ENCODE measurements at places on chromosomes 2 and 18. TPM values are rescaled to one million over a fixed set of nuclear protein-coding genes. Genes with fewer than 3 reads are reported as not detected.

Gene CNDP1
- not detected for total RNA-seq

Gene ASB1
- 33.9 TPM for total RNA-seq

Gene NT5DC4
- total RNA-seq, result not detected

Gene FOXI3
- total RNA-seq, result not detected

Gene UGT1A4
- total RNA-seq, result not detected

Gene TDRD15
- total RNA-seq, result not detected

Gene SNORC
- total RNA-seq, result 1.2 TPM

Gene SCN9A
- not detected for total RNA-seq

Gene EVA1A
- not detected for total RNA-seq

Gene TUBA4A
- 235 TPM for total RNA-seq

Gene SGPP2
- total RNA-seq, result 23.0 TPM

Gene LCT
- 0.31 TPM for total RNA-seq

Gene FLACC1
- 1.4 TPM for total RNA-seq

Gene NBAS
- 38.5 TPM for total RNA-seq

Gene MAP3K19
- not detected for total RNA-seq

Gene ADRA2B
- total RNA-seq, result 0.21 TPM

Gene TTC32
- total RNA-seq, result 10.5 TPM

Gene RIT2
- not detected for total RNA-seq

Gene UGT1A3
- not detected for total RNA-seq

Gene CYP26B1
- total RNA-seq, result not detected

Gene LRRC30
- total RNA-seq, result not detected

Gene GKN1
- not detected for total RNA-seq

Gene TWIST2
- total RNA-seq, result not detected

Gene BZW1
- total RNA-seq, result 489 TPM
